PC-3 (cell line): ENCODE measurements at places on chromosomes 13 and 19.

GRCh38 chr13:73935991-73936390 is 198.2 kb downstream of the KLF12 start:
- no peak for DNase-seq

GRCh38 chr19:35725216-35725861 is 7.5 kb downstream of the KMT2B start:
- no peak for DNase-seq

DNA sequence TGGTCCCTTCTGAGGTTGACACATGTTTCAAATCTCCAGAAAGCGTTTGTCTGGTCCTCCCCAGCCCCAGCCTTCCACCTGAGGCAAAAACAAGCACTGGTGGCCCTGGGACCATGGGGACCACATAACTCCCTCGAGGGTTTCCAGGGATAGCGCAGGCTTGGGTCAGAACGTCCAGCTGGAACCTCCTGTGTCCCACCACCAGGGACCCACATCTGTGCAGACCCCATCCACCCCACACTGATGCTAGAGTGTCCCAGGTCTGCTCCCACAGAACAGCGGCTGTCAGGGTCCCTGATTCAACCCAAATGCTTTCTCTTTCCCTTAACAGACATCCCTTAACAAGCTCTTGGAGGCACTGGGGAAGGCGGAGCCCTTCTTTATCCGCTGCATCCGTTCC is 29.6 kb upstream of the USE1 start:
- no peak for DNase-seq

DNA sequence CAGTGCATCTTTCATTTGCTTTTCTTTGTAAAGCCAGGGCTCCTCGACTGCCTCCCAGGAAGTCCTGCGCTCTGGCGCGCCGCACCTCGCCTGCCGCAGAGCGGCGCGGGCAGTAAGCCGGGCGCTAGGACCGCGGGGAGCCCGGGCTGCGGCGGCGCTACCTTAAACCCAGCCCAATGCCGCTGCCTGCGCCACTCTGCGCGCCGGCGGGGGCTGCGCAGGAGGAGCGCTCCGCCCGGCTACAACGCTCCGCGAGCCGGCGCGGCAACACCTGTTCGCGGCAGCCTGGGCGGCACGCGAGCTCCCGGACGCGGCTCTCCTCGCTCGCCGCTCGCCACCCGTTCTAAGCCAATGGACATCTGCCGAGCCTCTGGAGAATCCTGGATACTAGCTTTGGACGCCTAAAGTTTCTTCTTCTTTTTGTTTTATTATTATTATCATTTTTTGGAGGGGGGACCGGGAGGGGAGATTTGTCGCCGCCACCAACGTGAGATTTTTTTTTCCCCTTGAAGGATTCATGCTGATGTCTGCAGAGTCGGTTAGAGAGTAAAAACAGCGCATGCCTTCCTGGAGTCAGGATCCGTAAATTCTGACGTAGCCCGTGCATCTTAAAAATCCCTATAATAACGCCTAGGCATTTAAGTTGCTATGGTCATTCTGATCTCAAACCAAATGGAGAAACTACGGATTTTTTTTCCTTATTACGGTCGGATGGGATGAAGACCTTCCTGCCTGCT is at the start of gene FGF9:
Gene FGF9, plus strand, starts transcription at position 191 of the 737 bp plus-strand sequence. CDS start 840 bp downstream, outside the sequence.
- DNase-seq, result peak; percentile 65

DNA sequence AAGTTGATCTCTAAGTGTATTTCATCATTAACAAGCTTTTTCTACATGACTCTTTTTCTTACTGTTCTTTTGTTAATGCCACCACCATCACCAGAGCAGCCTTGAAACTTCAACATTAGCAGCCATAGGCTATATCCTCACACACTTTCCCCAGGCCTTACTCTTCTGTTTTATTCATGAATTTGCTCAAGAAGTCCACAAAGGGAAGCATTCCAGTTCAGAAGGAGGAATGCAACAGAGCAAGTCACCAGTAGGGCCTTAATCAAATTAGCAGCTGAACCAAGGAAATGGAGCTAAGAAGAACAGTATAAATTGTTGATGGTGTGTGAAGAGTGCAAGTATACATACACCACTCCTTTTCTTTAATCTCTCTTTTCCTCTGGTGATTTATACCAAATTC is 223.1 kb downstream of the NBEA start:
- DNase-seq, result no peak
